ENCODE measurements at places on chromosomes 1 and 21.

GRCh38 chr1:7528386-7529198, 242.5 kb upstream of the VAMP3 start:
- no peak for DNase-seq

DNA sequence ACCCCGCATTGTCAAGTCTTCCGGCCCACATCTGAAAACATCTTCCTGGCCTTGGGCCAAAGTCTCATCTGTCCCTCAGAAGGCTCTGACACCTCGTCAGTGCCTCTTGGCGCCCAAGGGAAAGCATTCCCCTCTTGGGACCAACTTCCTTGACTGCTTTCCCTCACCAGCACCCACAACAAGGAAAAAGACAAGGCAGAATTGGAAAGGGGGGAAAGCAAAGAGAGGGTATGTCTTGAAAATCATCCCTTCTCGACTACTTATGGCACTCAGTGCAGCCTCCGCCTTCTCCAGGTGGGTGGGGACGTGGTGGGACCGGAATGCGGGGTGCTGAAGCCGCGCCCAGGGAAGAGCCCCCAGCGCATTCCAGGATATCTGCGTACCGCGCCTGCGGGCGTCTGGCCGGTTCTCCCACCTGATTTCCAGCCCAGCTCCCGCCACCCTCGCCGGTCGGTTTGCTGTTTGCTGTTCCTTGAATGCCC, 554 bp upstream of the SLC39A1 start:
- DNase-seq: no peak

DNA sequence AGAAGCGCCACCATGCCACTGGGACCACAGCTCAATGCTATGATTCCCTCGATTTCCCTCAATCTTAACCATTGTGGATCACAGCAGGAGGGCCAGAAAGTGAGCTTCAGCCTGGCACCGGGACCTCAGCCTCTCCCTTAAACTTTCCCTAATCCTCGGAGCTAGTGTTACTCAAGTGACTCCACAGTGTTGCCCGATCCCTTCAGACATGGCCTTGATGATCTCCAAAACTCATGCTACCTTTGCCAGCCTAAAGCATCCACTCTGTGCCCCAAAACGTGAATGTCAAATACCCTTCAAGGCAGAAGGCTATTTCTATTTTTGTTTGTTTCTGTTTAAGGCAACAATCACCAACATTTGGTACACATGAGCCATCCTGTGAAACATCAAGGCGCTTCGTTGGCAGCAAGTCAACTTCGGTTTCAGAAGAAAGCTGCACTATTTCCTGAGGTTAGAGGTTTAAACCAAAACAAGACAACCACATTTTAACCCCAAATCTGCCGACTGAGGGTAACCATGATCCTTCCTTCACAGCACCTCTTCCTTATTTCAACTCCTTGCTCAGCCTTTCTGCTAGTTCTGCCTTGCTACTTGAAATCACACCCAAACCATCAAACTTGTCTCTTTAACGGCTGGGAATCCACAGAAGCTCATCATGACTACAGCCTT, 94.4 kb upstream of the KRTAP19-8 start:
- peak; percentile 71 for DNase-seq

GRCh38 chr1:54931275-54931840, 44.4 kb upstream of the DHCR24 start:
- no peak for DNase-seq

DNA sequence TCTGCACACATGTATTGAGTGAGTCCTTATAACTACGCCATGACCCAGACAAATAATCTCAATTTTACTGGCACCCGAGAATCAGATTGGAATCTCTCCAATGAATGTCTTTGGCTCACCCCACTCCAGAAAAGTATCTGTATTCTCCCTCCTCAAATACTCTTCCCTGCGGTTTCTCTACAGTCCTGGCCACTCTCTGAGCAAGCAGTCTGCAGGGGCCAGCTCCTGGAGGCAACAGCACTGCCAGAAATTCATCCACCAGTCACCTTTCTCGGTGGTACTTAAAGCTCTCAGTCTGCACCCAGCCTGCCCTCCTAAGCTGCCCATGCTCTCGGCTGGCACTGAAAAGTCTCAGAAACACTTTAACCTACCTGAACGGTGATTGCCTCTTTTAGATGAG, 16.1 kb upstream of the LYST start:
- no peak for DNase-seq

DNA sequence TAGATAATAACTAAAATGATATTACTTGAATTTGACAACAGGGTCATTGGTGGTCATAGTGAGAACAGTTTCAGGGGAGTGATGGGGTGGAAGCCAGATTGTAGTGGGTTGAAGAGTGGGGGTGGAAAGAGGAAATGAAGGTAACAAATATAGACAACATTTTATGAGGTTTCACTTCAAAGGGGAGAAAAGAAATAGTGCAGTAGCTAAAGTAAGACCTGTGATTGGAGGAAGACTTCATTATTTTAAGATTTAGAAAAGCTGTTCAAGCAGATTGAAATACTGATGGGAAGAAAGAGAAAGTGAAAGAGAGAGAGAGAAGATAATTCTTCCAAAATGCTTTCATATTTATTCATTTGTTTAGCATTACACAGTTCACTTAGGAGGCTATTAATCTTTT, 52.0 kb upstream of the KCNA3 start:
- no peak for DNase-seq

GRCh38 chr1:157968946-157969345, 24.5 kb upstream of the KIRREL1 start:
- peak; percentile 29 for DNase-seq

DNA sequence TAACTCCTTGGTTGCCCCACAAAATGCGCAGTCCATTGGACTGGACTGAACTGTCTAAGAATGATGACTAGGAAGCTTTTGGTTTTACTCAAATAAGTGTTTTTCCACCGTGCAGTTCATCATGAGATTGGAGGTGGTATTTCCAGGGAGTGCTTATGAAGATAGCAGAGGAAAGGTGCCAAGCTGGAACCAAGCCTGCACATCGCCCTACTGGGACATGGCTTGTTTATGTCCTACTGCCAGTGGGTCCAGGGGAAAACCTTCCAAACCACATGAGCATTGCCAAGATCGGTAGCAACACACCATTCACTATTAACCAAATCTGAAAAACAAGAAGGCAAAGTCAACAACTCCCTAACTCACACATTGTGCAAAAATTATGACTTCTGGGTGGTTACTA, 54.7 kb upstream of the DSCAM start:
- peak; percentile 29 for DNase-seq

GRCh38 chr1:156691665-156692440, 13.5 kb downstream of the CRABP2 start:
- no peak for DNase-seq

DNA sequence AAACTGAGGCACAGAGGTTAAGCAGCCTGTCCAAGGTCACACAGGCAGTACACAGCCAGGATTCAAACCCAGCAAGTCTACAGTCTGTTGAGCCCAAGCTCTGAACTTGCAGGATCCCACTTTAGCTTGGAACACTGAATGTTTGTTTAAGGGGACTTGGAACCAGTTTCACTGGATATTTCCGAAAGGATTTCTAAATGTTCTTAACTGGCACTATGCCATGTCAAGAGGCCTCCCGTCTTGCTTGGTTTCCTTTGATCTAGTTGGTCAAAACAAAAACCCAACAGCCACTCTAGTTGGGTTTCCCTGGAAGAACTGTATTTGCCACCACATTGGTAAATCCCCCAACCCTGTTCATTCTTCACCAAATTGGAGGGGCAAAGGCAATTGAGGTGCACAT, 317.6 kb upstream of the KAZN start:
- DNase-seq: no peak

DNA sequence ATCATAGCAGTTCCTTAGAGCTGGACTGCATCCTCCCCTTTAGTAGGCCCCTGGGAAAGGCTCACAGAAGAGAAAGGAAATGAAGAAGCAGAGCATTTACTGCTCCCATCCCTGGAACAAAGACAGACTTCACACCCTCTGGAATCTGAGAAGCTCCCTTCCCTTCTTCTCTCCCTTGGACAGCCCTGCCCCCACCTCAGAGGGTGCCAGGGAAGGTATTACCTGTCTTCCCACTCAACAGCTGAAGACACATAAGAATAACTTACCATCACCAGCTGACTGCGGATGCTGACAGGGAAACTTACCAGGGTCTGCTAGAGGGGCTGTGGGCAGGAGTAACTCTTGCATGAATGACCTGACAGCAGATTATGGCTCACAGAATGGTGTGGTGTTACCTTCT, 14.1 kb upstream of the FAAH start:
- no peak for DNase-seq

DNA sequence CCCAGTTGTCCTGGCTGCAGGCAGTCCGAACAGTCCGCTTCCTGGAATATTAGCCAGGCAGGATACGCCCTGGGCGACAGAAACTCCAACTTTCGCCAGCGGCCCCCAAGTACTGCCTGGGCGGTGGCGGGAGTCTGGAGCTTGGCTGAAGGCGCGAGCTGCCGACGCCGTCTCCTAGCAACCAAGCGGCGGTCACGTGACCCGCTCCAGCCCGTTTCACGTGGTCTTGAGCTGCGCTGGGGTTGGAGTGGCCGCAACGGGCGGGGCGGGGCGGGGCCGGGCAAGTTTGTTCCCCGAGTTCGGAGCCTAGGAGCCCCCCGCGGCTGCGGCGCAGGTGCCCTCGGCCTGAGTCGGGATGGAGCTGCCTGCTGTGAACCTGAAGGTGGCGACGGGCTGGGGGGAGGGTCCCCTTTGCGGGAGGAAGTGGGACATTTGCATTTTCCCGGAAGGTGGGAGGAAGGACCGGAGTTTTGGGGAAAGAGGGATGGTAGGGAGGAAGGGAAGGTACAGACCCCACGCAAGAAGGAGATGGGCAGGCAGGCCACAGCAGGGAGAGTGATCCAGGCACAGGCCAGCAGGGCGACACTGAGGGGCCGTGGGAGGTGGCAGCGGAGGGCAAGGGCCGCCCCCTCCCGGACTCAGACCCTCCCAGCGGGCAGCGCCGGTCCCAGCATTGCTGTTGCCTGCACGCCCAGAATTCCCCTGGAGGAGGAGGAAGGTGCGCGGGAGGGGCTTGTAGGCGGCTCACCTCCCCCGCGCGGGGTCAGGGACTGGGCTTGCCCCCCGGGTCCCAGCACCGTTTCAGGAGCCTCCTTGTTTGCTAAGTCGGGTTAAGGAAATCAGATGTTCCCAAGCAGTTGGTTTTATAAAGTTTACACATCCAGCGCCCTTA, at the start of gene AGTRAP:
TSS of gene AGTRAP (plus strand) at position 283 of the 892 bp plus-strand sequence. CDS start at position 356, 73 bp downstream.
- peak; percentile 98 for DNase-seq

DNA sequence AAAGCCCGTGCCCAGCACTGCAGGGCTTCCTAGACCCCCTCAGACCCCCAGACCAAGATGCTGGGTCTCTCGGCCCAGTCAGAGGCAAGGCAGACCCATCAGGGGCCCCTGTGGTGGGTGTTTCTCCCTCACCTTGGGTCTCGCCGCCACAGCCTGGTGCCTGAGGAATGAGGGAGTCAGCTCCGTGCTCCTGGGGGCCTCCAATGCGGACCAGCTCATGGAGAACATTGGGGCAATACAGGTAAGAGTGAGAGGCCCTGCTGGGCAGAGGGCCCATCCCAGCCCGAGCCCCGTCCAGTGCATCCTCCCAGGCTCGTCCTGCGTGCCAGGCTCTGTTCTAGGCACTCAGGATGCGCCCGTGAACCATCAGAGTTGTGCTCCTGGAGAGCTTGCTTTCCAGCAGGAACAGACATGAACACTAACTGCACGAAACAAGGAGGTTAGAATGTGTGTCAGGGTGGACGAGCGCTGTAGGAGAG, 51.5 kb downstream of the KCNAB2 start:
- no peak for DNase-seq

- DNase-seq: peak; percentile 62
These were observed 18.1 kb upstream of the SLC44A3 start for GRCh38 chr1:94801919-94802546.

GRCh38 chr1:67764633-67765032, 68.6 kb downstream of the GNG12 start:
- DNase-seq: no peak

- DNase-seq: no peak
These were observed 59.0 kb downstream of the NDUFS5 start for GRCh38 chr1:39085174-39085573.

DNA sequence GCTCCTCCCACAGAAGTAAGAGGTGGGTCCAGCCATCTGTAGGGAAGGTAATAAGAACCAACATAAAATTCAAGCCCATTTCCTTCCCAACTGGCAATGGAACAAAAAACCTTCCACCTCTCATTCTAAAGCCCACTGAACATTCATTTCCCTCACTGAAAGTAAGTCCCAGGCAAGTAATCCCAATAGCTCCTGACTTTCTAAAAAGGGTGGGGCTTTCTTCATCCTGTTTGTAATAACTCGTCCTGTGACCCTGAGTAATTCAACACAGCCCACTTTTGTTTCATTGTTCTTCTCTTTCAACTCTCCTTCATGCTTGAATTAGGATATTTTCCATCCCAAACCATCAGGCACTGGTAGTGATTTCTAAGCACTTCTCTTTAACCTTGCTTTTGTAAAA, 74.9 kb downstream of the DAB1 start:
- DNase-seq: no peak

- DNase-seq: no peak
These were observed 38.2 kb downstream of the ZBTB40 start for GRCh38 chr1:22489823-22490222.

DNA sequence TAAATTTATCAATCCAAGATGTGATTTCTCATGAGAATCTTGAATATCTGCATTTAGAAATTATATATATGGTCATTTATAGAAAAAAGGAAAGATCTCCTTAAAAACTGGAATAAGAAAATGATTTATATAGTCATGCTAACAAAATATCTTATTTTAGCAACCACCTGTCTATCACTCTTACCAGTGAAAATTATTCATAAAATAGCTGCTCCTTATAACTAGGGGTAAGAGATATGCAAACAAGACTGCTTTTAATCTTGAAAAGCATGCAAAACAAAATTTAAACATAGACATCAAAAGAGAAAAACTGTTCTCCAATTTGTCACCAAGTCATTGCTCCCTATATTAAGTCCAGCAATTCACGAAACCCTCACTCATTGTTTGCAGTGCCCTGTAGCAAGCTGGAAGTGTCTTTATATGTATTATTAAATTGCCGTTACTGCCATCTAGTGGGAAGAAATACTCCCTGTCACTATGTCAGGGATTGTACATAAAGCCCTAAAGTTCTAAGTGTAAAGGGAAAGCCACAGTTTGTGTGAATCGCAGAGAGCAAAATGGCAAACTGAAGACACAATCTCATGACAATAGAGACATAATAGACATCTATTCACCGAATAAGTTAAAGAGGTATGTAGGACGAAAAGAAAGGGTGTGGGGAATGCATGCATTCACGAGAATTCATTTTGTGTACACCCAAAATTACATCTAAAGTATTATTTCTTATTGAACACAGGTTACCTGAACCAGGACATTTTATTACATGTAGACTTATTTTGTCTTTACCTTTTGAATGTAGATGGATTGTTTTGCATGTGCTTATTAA, 600.5 kb downstream of the USP25 start:
- DNase-seq: peak; percentile 92

- DNase-seq: peak; percentile 11
These were observed 99.5 kb downstream of the PRKAB2 start for GRCh38 chr1:147072482-147073432.

GRCh38 chr1:46489638-46490405, at the start of gene DMBX1:
Gene DMBX1, plus strand, starts transcription at chr1:46489836. Its CDS starts 17,175 bp downstream, at chr1:46507011.
- no peak for DNase-seq

All from Ammon's horn (tissue), 1 donor.